ENCODE measurements at places on chromosomes 6 and 20. TPM values are rescaled to one million over a fixed set of nuclear protein-coding genes. Genes with fewer than 3 reads are reported as not detected.
A peak's percentile ranks its signal among the peaks of the same experiment; 100 is the strongest.

The C20orf141 gene
- not detected for total RNA-seq

The HLA-DMA gene
- 6.6 TPM for total RNA-seq

The PXMP4 gene
- 15.4 TPM for total RNA-seq

The GRIK2 gene
- 0.10 TPM for total RNA-seq

The TRIM39 gene
- total RNA-seq, result 6.8 TPM

The OPRM1 gene
- total RNA-seq, result not detected

The TSBP1 gene
- total RNA-seq, result not detected

The TFAP2C gene
- 0.13 TPM for total RNA-seq

The IER3 gene
- 5.8 TPM for total RNA-seq

The LEMD2 gene
- total RNA-seq, result 20.2 TPM

The HLA-DOB gene
- total RNA-seq, result not detected

The E2F3 gene
- 1.4 TPM for total RNA-seq

The LY6G5C gene
- 0.88 TPM for total RNA-seq

The FRK gene
- total RNA-seq, result 12.6 TPM

The CRISP2 gene
- total RNA-seq, result not detected

The SIM1 gene
- total RNA-seq, result not detected

The MYCT1 gene
- 3.3 TPM for total RNA-seq

The DEFB124 gene
- not detected for total RNA-seq

The TNXB gene
- total RNA-seq, result 13.7 TPM

The MRPS18A gene
- total RNA-seq, result 26.6 TPM

The VGLL2 gene
- not detected for total RNA-seq

The SLC17A5 gene
- total RNA-seq, result 10.0 TPM

The TPBG gene
- 1.0 TPM for total RNA-seq

GRCh38 chr6:151440930-151441329, 11.0 kb downstream of the RMND1 start:
- no peak for DNase-seq

- DNase-seq, result no peak
Observed at GRCh38 chr6:135651964-135652755, 154.6 kb upstream of the AHI1 start.

DNA sequence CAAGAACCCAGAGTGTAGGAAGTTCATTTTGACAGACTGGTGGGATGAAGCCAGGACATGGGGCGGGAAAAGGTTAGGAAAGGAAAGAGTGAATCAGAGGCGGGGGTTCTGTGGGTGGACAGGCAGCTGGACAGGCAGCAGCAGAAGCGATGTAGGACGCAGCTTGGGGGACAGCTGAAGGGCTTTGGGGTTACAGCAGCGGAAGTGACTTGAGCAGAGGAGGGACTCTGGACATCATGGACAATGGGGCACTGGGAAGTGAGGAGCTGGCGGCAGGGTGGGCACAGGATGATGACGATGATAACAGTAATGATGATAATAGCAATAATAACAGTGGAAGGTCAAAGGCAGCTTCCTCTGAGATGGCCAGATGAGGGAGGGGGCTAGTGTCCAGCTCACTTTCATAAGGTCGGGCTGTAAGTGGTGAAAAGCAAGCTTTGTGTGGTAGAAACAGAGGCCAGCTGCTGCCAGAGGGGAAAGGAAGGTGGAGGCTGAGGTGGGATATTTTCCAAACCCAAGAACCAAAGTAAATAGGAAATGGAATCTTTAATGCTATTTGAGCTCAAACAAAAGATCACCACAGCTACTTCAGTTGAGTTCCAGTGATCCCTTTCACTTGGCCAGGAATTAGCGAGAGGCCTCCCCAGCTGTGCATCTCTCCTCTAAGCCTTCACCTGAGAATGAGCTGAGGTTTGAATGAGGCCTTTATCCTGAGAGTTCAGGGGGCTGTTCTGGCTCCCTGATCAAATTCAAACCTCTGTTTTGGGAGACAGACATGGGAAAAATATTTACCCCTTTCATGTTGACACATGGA, 433.5 kb downstream of the DHX35 start:
- no peak for DNase-seq

- DNase-seq, result no peak
Observed at GRCh38 chr6:141451181-141451510, 681.6 kb upstream of the GJE1 start.

DNA sequence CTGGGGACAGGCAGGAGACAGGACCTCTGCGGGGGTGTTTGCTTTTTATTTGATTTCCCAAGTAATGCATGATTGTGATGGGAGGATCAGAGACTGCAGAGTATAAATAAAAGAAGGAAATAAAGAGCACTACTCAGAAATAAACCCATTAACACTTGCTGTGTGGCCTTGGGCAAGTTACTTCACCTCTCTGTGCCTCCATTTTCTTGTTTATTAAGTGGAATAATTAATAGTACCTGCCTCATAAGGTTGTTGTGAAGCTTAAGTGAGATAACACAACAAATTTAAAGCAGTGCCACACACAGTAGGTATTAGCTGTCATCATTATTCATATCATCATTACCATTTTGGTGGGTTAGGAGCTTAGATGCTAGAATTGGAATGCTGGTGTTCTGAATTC, 8.1 kb downstream of the CEBPB start:
- DNase-seq, result no peak

GRCh38 chr6:105781248-105781647, 304.9 kb upstream of the PRDM1 start:
- no peak for DNase-seq

DNA sequence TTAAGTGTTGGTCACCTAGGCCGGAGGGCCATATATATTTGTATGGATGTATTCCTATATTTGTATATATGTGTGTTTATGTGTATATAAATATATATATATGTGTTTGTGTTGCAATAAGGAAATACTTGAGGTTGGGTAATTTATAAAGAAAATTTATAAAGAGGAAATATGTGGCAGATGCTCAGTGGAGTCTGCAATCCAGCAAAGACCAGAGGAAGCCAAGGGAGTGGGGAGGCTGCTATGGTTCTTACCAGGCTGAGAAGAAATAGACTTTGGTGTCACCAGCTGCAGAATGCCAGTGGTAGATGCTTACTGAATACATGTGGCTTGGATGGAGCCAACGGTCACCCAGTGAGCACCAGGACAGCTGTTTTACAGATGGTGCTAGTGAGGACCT, 97.4 kb upstream of the ELOVL5 start:
- DNase-seq, result no peak

GRCh38 chr6:125753218-125753936, 3.9 kb downstream of the HEY2 start:
- peak; percentile 78 for DNase-seq

GRCh38 chr6:106187424-106187982, 101.4 kb downstream of the PRDM1 start:
- DNase-seq, result no peak

- peak; percentile 61 for DNase-seq
Observed at GRCh38 chr20:41734506-41734945, 116.3 kb upstream of the CHD6 start.

- no peak for DNase-seq
Observed at GRCh38 chr6:142685852-142686506, 259.0 kb downstream of the HIVEP2 start.

- DNase-seq, result no peak
Observed at GRCh38 chr6:45052325-45052724, 275.8 kb upstream of the RUNX2 start.

- DNase-seq, result peak; percentile 82
Observed at GRCh38 chr20:48682529-48683363, 145.1 kb downstream of the PREX1 start.

DNA sequence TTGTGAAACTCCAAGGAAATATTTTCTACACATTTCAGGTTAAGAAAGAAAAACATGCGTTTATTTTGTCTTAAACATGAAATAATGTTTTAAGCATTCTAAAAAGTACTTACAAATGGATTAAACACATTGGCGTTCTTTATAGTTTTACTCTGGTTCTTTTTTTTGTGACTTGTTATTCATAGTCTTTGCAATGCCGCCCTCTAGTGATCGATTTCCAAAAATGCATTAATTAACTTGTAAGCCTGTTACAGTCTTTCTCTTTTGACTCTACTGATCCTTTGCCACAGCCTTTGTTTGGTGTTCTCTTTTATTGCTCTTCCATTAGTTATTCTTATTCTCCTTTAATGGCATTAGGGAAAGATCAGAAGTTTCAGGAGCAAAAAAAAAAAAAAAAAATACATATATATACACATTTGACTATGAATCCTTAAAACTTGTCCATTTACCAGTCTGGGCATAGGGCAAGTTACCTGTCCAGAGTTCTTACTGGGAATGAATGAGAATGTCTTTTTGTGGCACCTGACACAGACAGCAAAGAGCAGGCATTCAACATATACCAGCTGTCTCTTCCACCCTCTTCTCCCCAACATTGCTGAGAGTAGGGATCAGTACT, 59.9 kb downstream of the MACROD2 start:
- no peak for DNase-seq

GRCh38 chr6:2818593-2818992, 23.1 kb downstream of the SERPINB1 start:
- DNase-seq, result no peak

DNA sequence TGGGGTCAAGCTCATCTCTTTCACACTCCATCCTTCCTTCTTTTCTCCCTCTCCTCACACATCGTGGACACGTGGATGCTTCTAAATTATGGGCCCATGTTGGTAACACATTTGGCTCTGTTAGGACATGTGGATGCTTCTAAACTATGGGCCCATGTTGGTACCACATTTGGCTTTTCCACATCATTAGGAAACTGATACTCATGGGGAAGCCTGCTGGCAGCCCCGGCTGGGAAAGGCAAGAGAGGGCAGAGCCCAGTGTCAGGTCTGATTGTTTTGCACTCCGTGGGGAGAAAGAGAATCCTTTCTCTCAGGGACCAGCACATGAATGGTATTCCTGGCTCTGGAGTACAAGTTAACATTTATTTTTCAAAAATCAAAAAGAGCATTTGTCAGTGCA, 4.0 kb upstream of the CST1 start:
- DNase-seq, result no peak

GRCh38 chr6:30396833-30397479, 52.0 kb downstream of the RPP21 start:
- peak; percentile 81 for DNase-seq

- DNase-seq, result no peak
Observed at GRCh38 chr20:62874964-62875344, 13.3 kb upstream of the TCFL5 start.

DNA sequence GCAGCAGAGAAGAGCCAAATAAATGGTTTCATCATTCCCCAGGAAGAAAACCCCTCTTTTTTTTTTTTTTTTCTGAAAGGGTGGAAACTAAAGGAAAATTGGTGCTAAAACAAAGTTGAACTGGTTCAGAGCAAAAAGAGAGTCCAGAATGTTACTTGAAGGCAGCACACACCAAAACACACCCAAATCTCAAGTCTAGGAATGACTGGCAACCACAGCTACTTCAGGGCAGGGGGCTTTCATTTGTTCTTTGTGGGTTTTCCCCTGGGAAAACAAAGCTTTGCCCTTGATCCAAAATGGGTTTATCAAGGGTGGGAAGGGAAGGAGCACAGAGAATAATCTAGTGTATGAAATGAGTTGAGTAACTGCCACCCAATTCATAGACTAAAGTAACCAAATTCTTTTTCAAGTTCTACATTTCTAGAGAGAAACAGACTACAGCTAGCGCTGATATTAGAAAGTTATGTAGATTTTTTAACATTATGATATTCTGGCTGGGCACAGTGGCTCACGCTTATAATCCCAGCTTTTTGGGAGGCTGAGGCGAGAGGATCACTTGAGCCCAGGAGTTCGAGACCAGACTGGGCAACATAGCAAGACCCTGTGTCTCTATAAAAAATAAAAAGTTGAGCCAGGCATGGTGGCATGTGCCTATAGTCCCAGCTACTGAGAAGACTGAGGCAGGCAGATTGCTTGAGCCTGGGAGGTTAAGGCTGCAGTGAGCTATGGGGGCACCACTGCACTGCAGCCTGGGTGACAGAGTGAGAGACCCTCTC, 119.8 kb downstream of the NFATC2 start:
- DNase-seq, result no peak

- no peak for DNase-seq
Observed at GRCh38 chr20:12090920-12091319, 173.2 kb downstream of the BTBD3 start.

All from left lobe of liver (tissue), 2 donors.